Caco-2 (cell line): ENCODE measurements at places on chromosomes 13 and 19.
A peak's percentile ranks its signal among the peaks of the same experiment; 100 is the strongest.

DNA sequence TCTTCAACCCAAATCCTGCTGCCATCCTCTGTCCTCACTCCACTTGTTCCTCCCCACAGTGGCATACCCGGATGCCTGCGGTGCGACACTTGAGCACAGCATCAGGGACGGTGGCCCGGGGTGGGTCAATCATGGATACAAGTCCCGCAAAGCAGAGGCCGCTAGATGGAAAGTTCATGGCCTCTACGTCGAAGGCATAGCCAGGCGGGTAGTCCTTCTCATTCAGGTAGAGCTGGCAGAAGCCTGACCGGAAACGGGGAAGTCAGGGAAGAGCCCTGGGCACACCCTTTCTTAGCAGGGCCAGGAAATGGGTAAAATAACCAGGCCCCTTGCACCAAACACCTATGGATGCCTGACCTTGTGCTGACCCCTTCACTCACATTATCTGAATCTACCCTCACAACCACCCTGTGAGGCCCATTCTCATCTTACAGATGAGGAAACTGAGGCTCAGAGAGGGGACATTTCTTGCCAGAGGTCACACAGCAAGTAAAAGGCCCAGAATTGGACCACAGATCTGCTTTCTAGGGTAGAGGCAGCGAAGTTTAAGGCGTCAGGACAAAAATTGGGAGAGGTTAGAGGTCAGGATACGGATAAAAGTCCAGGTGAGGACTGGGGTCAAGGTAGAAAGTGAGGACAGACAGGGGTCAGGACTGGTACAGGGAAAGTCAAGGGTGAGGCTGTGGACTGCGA, 6.5 kb downstream of the ATP4A start:
- no peak overlapping the region for H3K27ac ChIP-seq
- no peaks in the 10 kb centered on the region for H3K36me3 ChIP-seq
- no peak overlapping the region for H3K4me3 ChIP-seq
- 0 out of 2 replicates have a peak, but pooled peaks cover 5% of the 10 kb centered on the region for H3K4me1 ChIP-seq
- H3K27me3 ChIP-seq, result no peaks in the 10 kb centered on the region

GRCh38 chr19:12440541-12441316, at the start of gene ZNF443:
TSS of gene ZNF443 (minus strand) at chr19:12441021. CDS start at chr19:12440914, 107 bp downstream.
- H3K4me1 ChIP-seq, result no peaks in the 10 kb centered on the region
- H3K4me3 ChIP-seq, result peak within 1 kb of the TSS; percentile 80
- no peaks in the 10 kb centered on the region for H3K27me3 ChIP-seq
- H3K27ac ChIP-seq, result peak within 1 kb of the TSS; percentile 97

DNA sequence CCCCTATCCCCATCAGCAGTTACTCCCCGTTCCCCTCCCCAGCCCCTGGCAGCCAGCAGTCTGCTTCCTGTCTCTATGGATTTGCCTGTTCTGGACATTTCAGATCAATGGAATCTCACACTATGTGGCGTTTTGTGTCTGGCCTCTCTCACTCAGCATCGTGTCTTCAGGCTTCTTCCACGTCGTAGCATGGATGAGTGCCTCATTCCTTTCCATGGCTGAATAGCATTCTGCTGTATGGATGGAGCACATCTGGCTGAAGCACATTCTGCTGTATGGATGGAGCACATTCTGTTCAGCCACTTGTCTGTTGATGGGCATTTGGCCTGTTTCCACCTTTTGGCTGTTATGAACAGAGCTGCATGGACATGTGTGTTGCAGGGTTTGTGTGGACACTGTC, 29.5 kb downstream of the CRTC1 start:
- no peaks in the 10 kb centered on the region for H3K4me1 ChIP-seq
- H3K4me3 ChIP-seq, result no peak overlapping the region
- no peak for DNase-seq

GRCh38 chr19:52665529-52665928, 27.4 kb upstream of the ZNF83 start:
- no peaks in the 10 kb centered on the region for H3K4me1 ChIP-seq
- no peak overlapping the region for H3K27ac ChIP-seq
- no peaks in the 10 kb centered on the region for H3K27me3 ChIP-seq
- DNase-seq, result no peak
- no peaks in the 10 kb centered on the region; the same call in 1 of the 2 replicates for H3K36me3 ChIP-seq
- H3K4me3 ChIP-seq, result no peak overlapping the region

DNA sequence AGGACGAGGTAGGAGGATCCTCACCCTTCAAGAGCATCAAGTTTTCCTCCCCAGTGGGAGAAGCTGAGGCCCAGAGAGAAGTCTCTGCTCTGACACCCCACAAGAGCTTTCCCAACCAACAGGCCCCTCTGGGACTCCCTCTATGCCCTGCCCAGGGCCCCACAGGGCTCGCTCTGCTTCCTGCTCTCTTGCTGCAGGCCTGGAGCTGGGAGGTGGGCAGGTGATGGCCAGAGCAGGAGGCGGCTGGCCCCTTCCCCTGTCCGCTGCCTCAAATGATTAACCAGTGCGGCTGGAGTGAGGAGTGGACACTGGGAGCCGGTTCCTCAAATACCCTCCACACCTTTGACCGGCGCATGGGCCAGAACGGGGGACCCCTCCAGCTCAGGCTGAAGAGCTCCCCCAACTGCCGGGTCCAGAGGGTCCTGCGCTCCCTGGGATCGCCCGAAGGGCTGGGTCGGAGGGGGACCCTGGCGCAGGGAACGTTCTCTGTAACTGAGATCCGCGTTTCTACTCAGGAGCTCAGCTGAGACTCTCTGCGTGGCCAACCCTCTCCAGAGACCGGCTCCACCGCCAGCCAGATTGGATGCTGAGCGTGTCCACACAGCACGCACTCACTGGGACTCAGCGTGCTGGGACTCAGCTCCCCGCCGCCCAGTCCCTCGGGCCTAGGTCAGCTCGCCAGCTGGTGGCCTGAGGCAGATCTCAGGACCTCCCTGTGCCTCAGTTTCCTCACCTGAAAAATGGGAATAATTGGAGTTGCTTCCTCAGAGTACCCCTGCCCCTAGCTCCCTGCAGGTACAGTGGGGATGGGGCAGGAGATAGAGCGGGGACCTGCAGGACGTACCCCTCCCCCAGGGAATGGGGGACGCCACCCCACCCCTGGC, 6.7 kb upstream of the ONECUT3 start:
- H3K4me3 ChIP-seq, result no peak overlapping the region
- no peak overlapping the region for H3K27ac ChIP-seq
- H3K27me3 ChIP-seq, result peaks cover 12% of the 10 kb centered on the region
- no peaks in the 10 kb centered on the region for H3K36me3 ChIP-seq
- peak; percentile 71 for DNase-seq

DNA sequence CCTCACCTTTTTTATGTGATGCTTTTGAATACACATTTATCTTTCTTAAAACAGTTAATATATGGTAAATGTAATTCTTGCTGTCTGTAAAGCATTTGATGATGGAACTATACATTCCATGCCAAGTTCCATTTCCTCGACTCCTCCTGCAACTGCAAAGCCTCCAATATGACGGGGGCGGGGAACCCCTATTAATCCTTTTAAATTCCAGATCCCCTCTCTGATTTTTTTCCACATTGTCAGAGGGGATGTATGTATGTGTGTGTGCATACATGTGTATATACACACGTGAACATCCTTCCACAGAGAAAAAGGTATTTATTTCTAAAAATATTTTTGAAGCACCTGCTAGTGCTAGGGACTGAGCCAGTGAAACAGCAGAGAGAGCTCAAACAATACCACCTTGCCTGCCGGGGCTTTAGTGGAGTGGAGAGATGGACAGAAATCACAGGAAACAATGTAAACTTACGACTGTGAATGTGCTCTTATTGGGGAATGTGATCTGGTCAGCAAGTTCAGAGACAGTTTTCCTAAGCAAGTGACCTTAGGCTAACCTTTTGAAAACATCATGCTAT, 25.3 kb upstream of the MAB21L1 start:
- no peaks in the 10 kb centered on the region for H3K27me3 ChIP-seq
- no peaks in the 10 kb centered on the region for H3K36me3 ChIP-seq
- no peaks in the 10 kb centered on the region for H3K4me1 ChIP-seq
- no peak overlapping the region for H3K4me3 ChIP-seq
- no peak overlapping the region for H3K27ac ChIP-seq

GRCh38 chr13:40876020-40876738, 86.8 kb downstream of the SLC25A15 start:
- H3K36me3 ChIP-seq, result peaks cover 5% of the 10 kb centered on the region; the same call in 1 of the 2 replicates
- no peak overlapping the region for H3K4me3 ChIP-seq
- no peak overlapping the region for H3K27ac ChIP-seq
- no peaks in the 10 kb centered on the region for H3K4me1 ChIP-seq

- H3K27ac ChIP-seq, result no peak overlapping the region
- no peak overlapping the region for H3K4me3 ChIP-seq
- H3K27me3 ChIP-seq, result no peaks in the 10 kb centered on the region
- H3K36me3 ChIP-seq, result no peaks in the 10 kb centered on the region
- no peaks in the 10 kb centered on the region for H3K4me1 ChIP-seq
These were observed 105.9 kb downstream of the AKAP11 start for GRCh38 chr13:42377640-42378382.
